ENCODE measurements at places on chromosomes 6 and 20.
A peak's percentile ranks its signal among the peaks of the same experiment; 100 is the strongest.

GRCh38 chr6:157967486-157967885, 14.2 kb upstream of the SYNJ2 start:
- DNase-seq: no peak

DNA sequence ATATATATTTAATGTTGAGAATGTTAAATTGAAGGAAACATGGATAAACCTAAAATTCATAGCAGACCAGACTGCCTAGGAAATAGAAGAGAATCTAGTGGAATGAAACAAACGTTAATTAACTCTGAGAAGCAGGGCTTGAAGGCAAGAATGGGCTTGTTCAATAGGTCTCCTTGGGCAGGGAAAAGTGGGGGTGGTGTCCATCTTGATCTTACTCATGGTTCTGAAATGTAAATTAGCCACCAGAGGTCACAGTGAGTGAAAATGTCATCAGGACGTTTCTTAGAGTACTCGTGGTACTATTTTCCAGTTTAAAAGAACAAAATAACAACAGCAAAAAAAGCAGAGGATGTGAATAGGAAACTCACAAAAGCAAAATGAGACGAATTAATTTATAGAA, 66.8 kb upstream of the BTBD3 start:
- no peak for DNase-seq

DNA sequence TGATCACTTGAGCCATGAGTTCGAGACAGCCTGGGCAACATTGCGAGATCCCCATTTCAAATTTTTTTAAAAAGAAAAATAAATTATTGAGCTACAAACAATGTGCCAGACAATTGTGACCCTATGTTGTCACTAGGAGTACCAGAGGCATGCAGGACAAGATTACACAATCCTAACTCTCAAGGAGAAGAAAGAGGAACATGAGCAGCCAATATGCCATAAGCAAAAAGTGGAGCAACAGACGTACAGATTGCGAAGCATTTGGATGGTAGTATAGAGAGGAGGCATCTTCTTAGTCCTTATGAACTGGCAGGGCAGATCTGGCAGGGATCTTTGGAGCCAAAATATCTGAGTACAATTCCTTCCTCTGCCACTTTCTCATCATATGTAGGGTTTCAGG, 156.4 kb downstream of the OR2B2 start:
- DNase-seq: no peak

- no peak for DNase-seq
These were observed 420.1 kb downstream of the NKAIN2 start for GRCh38 chr6:124223611-124224345.

DNA sequence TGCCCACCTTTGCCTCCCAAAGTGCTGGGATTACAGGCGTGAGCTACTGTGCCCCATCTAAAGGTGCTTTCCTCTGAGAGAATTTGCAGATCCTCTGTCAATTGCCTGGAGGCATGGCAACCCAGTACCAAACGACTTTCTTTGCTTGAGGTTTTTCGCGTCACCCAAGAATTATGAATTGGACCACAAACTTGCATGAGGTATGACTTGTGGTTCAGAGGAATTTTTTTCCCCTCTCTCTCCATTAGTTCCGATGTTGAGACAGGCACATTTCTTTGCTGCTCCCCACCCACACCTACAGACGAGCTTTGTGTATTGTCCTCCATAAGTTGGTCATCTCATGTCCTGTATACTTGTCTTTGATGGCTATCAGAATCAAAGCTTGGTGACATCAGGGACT, 11.8 kb upstream of the SCAF8 start:
- DNase-seq: no peak

GRCh38 chr6:158039178-158039557, 57.5 kb downstream of the SYNJ2 start:
- no peak for DNase-seq

DNA sequence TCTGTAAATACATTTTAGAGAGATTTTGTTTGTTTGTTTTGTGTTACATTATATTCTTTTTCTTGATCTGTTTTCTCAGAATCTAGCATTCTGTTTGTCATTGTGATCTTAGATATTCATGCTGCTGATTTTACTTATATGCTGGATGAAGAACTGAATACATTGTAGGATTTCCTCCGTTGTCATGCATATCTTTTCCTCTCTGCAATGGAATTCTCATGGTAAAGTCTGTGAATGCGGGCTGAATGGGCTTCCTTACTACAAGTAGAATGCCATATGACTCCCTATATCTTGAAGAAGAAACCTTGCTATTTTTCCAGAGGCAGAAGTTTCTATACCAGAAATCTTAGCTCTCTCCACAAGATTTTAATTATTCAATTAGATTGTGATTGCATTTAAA, 2.4 kb upstream of the DEFB114 start:
- no peak for DNase-seq

GRCh38 chr6:34859951-34860350, 27.9 kb downstream of the TAF11 start:
- no peak for DNase-seq

GRCh38 chr6:42520786-42521607, 42.8 kb upstream of the UBR2 start:
- no peak for DNase-seq

DNA sequence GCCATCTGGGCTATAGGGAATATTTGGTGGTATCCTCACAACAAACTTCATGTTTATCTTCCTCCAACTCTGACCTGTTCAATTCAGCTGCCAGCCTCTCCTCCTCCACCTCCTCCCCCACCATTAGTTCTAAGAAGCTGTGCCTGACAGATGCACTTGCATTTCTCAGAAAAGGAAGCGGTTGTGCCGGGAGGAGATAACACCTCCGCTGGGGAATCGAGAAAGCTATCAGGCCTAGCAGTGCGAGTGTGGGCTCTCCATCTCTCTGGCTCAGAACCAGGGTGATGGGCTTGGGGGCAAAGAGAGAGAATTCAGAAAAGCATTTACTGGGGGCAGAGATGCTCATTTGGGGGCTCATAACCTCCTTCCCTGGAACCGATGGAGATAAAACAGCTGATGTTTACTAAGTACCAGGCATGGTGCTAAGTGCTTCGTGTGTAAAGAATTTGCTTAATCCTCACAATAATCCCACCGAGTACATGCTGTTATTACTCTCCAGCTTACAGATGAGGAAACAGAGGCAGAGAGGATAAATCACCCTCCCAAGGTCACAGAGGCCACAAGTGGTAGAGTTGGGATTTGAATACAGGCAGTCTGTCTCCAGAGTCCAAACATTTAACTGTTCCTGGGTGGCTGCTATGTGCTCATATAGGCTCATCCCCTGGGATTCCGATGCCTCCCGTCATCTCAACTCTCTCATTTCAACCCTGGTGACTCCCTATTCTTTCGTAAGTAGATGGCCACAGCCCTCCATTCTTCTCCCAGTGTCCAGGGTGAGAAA, 38.3 kb downstream of the COX4I2 start:
- DNase-seq: peak; percentile 87

DNA sequence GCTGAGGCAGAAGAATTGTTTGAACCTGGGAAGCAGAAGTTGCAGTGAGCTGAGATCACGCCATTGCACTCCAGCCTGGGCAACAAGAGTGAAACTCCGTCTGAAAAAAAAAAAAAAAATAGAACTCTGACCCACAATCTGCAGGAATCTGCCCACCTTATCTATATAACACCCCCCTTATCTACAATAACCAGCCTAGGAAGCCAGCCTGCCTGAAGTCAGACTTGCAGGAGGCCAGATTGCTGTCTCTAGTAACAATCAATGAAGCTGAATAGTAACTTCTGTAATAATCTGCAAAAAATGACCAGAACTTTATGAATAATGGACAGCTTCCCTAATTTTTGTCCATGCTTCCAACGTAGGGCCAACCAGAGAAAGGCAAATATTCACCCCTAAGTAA, 352.5 kb downstream of the CD83 start:
- no peak for DNase-seq

- no peak for DNase-seq
These were observed 337.8 kb upstream of the DEFB115 start for GRCh38 chr20:30919514-30920188.

DNA sequence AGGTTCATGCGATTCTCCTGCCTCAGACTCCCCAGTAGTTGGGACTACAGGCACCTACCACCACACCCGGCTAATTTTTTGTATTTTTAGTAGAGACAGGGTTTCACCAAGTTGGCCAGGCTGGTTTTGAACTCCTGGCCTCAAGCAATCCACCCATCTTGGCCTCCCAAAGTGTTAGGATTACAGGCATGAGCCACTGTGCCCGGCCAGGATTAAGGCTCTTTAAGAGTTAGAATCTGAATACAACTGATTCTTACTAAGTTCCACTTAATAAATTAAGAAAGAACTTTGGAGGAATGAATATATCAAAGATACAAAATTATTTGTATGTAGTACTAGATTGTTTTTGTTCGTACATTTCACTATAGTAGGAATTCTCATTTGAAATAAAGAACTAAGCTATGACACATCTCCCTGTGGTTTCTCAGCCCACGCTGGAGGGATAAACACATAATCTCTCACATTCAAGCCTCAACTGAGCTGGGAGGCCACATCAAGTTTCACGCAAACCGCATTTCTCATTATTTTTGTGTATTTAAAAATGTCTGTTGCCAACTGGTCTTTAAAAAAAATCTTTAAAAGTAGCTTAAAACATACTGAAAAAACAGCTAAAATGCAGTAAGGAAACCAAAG, 34.2 kb downstream of the DTNBP1 start:
- peak; percentile 5 for DNase-seq

- no peak for DNase-seq
These were observed 108.0 kb downstream of the ADGRB3 start for GRCh38 chr6:68743099-68743498.

DNA sequence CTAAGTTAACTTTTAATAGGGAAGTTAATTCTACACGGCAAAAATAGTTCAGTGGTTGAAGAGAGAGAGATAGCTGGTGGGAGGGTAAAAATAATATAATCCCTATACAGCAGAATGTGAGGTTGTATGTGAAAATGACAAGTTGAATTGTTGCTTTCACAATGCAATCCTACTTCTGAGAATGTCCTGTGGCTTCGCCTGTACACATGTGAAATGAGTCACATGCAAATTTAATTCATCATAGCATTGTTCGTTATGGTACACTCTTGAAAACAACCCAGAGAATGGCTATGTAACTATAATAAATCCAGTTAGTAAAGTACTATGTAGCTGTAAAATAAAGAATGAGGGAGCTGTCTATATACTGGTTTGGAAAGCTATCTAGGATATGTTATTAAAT, 46.0 kb upstream of the HINT3 start:
- DNase-seq: no peak

GRCh38 chr20:35527122-35527769, 2.2 kb downstream of the C20orf173 start:
- DNase-seq: no peak

DNA sequence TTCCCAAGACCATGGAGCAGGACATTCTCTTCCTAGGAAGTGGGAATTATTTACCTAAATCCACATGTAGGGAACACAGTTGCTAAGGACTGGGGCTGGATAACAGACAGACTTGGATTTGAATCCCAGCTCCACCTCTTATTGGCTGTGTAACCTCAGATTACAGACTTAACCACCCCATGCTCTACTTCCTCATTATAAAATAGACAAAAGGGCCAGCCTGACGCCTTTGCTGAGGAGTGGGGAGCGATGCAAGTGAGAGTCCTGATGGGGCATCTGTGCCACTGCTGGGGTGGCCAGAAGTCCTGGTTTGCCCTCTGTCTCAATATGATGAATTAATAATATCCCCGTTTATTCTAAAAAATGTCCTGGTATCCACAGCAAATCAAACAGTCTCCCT, 46.8 kb downstream of the SPATA2 start:
- DNase-seq: no peak

DNA sequence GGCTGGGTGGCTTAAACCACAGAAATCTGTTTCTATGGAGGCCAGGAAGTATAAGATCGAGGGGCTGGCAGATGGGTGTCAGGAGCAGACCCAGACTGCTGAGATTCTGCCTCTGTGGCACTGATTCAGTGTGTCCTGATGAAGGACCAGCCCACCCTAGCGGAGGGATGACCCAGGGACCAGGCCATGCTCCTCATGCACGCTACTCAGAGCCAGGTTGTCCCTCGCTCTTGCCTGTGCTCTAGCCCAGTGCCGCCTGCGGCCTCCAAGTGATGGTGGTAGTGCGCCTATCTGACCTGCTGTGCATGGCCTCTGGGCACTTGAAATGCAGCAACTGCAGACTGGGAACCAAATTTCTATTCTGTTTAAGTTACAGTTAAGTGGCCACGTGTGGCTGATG, 13.1 kb upstream of the APMAP start:
- DNase-seq: no peak

DNA sequence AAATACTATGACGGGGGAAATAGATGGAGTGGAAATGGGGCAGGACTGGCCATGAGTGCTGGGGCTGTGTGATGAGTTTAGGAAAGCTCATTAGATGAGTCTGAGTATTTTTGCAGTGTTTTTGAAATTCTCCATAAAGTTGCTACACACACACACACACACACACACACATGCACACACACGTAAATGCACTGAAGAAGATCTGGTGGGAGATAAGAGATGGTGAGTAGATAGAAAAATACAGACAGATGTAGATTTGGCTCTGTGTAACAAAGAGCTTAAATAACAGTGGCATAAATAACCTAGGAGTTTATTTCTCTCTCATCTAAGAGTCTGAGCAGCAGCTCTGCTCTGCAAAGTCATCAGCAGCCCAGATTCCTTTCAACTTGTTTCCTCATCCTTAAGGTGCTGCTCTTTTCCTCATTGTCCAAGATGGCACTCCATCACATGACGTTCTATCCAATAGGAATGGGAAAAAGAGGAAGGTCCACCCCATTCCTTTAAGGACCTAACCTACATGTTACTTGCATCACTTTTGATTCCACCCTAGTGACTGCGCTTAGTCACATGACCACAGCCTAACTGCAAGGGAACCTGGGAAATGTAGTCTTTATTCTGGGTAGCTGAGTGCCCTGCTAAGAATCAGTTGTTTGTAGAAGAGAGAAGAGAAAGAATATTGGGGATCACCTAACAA, 76.4 kb downstream of the EYA2 start:
- DNase-seq: peak; percentile 32

- DNase-seq: no peak
These were observed 195.9 kb upstream of the CDH4 start for GRCh38 chr20:61056116-61056515.

DNA sequence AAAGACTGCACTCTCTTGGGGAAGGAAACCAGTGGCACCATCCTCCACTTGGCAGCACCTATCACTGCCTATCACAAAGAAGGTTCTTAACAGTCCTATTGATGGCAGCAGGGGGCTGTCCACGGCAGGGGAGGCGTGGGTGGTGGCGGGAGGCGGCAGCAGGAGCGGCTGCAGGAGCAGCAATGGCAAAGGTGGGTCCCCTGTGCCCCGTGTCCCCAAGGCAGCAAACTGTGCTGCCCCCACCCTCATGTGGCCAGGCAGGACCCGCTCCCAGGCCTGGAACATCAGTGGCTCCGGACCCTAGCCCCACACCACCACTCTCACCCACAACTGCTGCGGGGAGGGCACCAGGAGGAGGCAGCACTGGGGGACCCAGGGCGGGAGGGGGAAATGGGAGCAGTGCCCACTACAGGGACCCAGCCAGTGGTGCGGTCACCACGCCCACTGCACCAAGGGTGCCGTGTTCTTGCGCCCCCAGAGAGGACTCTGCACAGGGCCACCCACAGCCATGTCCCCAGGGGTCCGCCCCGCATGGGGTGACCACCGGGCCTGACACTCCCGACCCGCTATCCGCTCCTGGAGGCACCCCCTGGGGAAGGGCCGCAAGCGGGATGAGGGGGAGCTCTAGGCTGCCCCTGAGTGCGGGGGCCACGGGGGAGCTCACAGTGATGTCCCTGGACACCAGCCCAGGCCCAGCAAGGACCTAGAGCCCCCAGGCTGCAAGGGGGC, 54.6 kb downstream of the GMDS start:
- DNase-seq: no peak

Measured in CD4-positive, alpha-beta T cell treated with Interferon alpha-2 for 1 hour (primary cell).